ENCODE measurements at places on chromosomes 7 and 10.

DNA sequence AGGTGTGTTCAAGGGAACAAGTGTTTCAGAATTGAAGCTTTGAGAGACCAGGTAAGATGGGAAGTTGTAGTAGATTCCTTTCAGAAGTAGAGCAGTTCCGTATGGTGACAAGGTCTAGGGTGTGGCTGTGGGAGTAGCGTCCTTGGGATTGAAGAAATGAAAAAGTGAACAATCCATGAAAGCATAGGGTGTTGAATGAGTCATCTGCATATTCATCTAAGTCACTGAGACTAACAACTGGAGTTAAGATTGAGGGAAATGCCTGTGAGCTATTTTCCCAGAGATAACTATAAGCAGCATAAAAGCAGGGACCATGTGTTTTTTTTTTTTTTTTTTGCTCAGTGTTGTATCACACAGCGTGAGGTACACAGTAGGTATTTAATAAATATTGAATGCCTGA is 134.8 kb downstream of the PHTF2 start:
- no peak for DNase-seq

DNA sequence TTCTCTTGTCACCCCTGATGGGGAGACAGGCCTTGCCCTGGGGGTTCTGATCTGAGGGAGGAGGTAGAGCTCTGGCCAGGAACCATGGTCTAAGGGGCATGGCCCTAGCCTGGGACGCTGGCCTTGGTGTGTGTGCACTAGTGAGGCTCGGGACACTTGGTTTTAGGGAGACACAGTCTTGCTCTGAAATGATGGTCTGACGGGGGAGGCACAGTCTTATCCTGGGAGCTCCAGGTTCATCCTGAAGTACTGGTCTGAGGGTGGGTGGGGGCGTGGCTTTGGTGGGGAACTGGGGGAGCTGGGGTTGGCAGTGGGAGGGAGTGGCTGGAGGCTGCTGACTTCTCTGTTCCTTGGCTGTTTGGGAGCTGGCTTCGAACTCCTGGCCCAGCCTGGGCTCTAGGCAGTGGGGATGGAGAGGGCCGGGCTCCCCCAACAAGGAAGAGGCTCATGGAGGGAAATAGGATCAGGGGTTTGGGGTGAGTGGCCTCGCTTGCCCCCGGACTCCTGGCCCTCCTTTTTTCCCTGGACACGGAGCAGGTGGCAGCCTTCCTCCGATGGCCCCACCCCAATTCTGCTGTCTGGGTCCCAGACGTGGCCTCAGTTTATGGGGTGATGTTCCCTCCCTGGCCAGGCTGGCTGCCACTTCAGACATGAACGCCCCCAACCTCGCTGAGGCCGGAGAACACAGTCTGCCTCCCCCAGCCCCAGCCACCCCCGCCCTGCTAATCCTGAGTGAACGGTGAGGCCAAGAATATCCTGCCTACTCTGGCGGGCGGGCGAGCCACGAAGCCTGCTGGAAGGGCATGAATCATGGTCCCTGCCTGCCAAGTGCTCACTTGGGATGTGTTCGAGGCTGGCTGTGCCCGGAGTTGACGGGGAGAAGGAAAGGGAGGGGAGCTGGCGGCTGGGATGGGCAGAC is 43.5 kb downstream of the TMEM270 start:
- DNase-seq = no peak

- no peak for DNase-seq
These were observed 31.2 kb downstream of the XPNPEP1 start for GRCh38 chr10:109892117-109892516.

DNA sequence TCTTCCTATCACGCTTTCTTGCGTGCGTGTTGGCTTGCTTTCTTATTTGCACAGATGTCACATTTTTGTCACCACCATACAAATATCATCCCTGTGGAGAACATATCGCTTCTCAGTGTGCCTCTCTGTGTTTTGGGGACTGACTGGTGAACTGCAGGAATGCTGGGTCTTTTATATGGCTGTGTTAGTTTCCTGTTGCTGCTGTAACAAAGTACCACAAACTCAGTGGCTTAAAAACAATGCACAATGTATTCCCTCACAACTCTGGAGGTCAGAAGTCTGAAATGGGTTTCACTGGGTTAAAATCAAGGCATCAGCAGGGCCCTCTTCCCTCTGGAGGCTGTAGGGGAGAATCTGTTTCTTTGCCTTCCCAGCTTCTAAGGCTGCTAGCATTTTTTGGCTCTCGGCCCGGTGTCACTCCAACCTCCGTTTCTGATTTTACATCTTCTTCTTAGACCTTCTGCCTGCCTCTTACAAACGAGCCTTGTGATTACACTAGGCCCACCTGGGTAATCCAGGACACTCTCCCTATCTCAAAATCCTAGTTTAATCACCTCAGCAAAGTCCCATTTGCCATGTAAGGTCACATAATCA is 82.0 kb downstream of the LRMDA start:
- DNase-seq = no peak

GRCh38 chr7:155129789-155130188 is 59.7 kb downstream of the HTR5A start:
- no peak for DNase-seq

DNA sequence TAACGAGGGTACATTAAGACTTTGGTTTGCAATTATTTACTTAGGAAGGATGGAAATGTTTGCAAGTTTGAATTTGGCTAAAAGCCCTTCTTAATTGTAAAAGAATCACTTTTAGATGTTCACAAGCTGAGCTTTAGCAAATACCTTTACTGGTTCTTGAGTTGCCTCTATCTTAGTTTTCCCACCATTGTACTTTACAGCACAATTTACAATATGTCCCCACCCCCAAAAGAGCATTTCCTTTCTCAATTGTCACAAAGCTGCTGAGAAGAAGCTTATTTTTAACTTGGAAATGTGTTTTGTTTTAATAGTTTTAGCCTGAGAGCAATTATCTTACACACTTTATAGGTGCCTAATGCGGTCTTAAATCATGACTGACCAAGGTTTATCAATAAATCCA is 81.1 kb downstream of the MET start:
- DNase-seq = no peak

GRCh38 chr10:46239993-46240683 is 46.7 kb upstream of the ANTXRL start:
- no peak for DNase-seq

DNA sequence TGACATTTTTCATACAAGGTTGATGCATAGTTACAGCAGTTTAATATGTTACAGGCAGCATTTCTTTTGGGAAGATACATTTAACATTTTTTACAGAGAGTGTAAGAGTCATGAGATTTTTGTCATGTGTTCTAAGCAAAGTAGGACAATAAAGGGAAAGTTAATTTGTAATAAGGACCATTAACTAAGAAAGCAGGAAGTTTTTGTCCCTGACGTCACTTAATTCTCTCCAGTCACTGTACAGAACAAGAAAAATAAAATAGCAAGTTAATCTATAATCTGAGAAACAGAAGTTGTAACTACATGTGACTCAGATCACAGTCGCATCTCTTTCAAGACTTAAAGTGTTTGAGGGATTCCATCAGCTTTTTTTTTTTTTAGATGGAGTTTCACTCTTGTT is 49.5 kb upstream of the CAPZA2 start:
- no peak for DNase-seq

All from NCI-H1436 (cell line).